ENCODE measurements at places on chromosomes 1 and 21. TPM values are rescaled to one million over a fixed set of nuclear protein-coding genes. Genes with fewer than 3 reads are reported as not detected.

The LCE1D gene
- not detected for total RNA-seq

The CASZ1 gene
- total RNA-seq: 1.7 TPM

The CXADR gene
- 12.0 TPM for total RNA-seq

The CPTP gene
- 21.0 TPM for total RNA-seq

The TTLL10 gene
- not detected for total RNA-seq

The CD1E gene
- total RNA-seq: not detected

The HAO2 gene
- total RNA-seq: not detected

The CSDE1 gene
- total RNA-seq: 126 TPM
